ENCODE measurements at places on chromosomes 1 and 21.
A peak's percentile ranks its signal among the peaks of the same experiment; 100 is the strongest.

DNA sequence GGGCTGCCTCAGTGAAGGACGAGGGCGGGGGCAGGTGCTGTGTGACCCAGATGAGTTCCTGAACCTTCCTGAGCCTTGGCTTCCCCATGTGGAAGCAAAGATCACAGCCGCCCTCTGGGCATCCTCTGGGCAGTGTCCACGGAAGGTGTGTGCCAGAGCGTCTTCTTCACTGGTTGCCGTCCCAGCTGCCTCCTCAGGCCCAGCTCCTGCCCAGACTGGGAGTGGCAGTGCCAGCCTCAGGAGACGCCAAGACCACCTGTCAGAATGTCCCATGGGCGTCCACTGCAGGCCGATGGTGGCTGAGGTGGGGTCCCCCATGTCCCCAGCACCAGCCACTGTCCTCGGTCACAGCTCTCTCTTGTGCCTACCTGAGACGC lies 10.2 kb downstream of the ARHGEF16 start:
- DNase-seq: no peak
- no peaks in the 10 kb centered on the region for H3K4me1 ChIP-seq
- no peak overlapping the region for H3K4me3 ChIP-seq
- no peaks in the 10 kb centered on the region for H3K36me3 ChIP-seq
- no peaks in the 10 kb centered on the region for H3K27me3 ChIP-seq

DNA sequence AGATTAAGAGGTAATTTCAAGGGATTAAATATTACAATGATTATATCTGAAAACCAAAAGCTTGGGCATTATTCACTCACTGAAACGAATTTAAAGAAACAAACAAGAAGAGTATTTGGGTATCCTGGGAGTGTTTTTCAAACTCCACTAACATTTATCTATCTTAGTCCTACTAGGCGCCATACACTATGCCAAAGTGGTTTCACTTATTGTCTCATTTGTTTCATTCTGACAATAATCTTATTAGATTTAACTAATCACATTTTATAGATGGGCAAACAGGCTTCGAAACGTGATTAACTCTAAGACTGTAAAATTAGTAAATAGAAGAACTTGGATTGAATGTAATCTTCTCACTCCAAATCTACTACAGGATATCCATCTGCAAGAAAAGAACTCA lies 25.4 kb downstream of the ASH1L start:
- DNase-seq: no peak
- H3K36me3 ChIP-seq: no peaks in the 10 kb centered on the region
- H3K27ac ChIP-seq: no peak overlapping the region
- H3K4me1 ChIP-seq: no peaks in the 10 kb centered on the region
- no peaks in the 10 kb centered on the region for H3K27me3 ChIP-seq

GRCh38 chr1:162632698-162633080 lies 425 bp downstream of the DDR2 start:
- no peak for DNase-seq
- H3K4me1 ChIP-seq: no peaks in the 10 kb centered on the region
- peak overlapping the region; percentile 9 for H3K4me3 ChIP-seq
- H3K36me3 ChIP-seq: no peaks in the 10 kb centered on the region

GRCh38 chr1:34529935-34530859 lies 224.7 kb upstream of the GJB5 start:
- no peaks in the 10 kb centered on the region for H3K27me3 ChIP-seq
- H3K4me3 ChIP-seq: no peak overlapping the region
- H3K27ac ChIP-seq: no peak overlapping the region

DNA sequence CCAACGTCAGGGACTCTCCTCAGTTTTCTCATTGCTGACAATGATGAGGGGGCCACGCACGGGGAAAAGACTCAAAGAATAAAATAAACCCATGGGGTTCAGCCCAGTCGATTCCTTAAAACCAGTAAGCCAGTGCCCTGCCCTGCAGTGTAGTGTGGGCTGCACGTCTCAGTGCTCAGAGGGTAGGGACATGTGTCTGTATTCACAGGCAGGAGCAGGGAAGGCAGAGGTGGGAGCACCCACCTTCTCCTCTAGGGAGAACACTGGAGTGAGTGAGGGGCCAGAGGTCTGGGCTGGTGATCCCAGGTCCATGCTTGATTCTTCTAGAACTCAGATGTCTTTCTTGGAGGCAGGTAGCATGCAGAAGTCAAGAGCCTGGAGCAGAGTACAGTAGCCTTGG lies 303.6 kb downstream of the MATN1 start:
- no peak overlapping the region for H3K27ac ChIP-seq
- no peaks in the 10 kb centered on the region for H3K4me1 ChIP-seq
- no peaks in the 10 kb centered on the region for H3K27me3 ChIP-seq
- no peak overlapping the region for H3K4me3 ChIP-seq
